ENCODE measurements at places on chromosomes 2 and 18. TPM values are rescaled to one million over a fixed set of nuclear protein-coding genes. Genes with fewer than 3 reads are reported as not detected.

STARD7 gene
- total RNA-seq, result 169 TPM

- DNase-seq, result no peak
These were observed 45.4 kb upstream of the SMIM21 start for GRCh38 chr18:75472906-75473305.

GRCh38 chr2:145851730-145852129 lies 1331.8 kb upstream of the ZEB2 start:
- no peak for DNase-seq

DNA sequence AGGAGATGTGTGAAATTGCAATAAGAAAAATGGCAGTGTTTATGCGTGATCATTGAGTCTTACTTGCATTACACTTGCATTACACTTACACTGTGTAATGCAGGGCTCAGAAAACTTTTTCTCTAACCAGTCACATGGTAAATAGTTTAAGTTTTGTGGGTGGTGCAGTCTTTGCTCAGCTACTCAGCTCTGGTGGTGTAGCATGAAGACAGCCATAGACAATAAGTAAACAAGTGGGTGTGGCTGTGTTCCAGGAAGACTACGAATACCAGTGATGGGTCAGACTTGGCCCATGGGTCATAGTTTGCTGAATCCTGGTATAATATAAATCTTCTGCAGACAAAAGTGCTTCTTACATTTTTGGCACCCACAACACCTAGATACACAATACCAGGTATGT lies 115.6 kb upstream of the CYP1B1 start:
- peak; percentile 48 for DNase-seq

GRCh38 chr2:99490623-99491461 lies 1.0 kb upstream of the REV1 start:
- no peak for DNase-seq

DNA sequence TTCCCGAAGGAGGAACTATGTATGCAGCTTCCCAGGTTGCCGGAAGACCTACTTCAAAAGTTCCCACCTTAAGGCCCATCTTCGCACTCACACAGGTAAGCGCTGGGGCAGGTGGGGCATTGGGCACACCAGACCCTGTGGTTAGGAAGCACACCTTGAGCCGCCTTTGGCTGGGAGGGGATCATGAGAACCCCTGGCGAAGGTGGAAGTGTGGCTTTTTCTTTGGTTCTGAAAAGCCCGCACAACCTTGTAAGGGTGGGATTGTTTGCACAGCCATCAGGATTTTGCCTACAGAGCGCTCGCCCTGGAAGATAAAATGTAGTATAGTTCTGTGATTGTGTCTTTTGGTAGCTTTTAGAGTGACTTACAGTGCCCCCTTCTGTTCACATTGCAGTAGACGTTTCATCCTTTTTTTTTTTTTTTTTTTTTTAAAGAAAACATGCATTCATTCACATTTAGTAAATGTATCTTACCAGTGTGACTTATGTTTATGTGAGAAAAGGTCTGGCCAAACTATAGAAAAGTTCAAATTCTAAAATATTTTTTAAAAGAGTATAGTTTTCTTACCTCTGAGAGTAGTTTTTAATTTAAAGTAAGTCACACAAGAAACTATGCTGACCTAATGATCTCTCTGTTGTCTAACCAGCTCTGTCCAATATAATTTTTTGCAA lies 5.3 kb downstream of the KLF11 start:
- DNase-seq, result peak; percentile 55

GRCh38 chr2:96801005-96801785 lies 14.9 kb upstream of the CNNM3 start:
- peak; percentile 75 for DNase-seq
